ENCODE measurements at places on chromosomes 1 and 21.

- peak; percentile 52 for DNase-seq
These were observed 618 bp downstream of the CLCC1 start for GRCh38 chr1:108962681-108963051.

DNA sequence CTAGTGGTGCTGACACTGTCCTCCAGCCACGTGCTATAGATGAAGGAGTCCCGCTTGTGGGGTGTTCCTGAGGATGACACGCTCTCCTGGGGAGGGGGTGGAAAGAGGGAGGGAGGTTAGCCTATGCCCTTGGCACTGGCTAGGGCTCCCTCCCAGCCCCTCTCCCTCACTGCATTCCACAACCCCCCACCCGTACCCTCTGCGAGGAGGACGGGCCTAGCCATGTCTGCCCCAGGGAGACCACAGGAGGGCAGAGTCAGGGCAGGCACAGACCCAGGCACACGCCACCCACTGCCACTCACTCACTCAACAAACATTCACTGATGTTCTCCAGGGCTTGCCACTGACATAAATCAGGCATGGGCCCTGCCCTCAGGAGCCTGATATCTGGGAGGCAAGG lies 70.7 kb downstream of the RAP1GAP start:
- DNase-seq = no peak

DNA sequence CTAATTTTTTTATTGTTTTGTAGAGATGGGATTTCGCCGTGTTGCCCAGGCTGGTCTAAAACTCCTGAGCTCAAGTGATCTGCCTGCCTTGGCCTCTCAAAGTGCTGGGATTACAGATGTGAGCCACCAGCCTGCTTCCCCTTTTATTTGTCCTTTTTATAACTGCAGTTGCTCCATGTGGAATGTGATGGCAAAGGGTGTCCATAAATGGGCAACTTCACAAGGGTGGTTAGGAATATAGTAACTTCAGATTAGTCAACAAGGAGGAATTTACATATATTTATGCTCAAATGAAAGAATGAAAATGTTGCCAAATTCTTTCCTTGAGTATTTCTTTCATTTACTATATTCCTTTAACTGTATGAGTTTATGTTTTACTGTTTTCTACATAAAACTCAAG lies 182.9 kb downstream of the BACH1 start:
- no peak for DNase-seq

DNA sequence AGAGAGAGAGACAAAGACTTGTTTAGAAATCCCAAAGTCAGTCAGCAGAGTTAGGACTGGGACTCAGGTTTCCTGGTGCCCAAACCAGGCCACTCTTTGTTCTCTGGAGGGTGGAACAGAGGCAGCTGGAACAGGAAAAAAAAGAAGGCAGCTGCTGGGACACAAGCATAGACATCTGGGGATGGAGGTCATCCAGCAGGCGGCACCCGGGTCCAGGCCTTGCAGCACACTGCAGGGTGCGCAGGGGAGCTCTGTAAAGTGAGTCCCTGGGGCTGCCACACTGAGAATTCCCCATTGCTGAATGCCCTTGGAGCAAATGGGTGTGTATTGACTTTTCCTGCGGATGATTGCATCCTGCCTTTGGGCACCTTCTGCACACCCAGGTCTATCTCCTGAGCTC lies 222.9 kb upstream of the CSF3R start:
- DNase-seq = no peak

- no peak for DNase-seq
These were observed 277.1 kb upstream of the DUSP10 start for GRCh38 chr1:222019029-222019428.

GRCh38 chr21:15079269-15079668 lies 14.5 kb upstream of the NRIP1 start:
- no peak for DNase-seq

DNA sequence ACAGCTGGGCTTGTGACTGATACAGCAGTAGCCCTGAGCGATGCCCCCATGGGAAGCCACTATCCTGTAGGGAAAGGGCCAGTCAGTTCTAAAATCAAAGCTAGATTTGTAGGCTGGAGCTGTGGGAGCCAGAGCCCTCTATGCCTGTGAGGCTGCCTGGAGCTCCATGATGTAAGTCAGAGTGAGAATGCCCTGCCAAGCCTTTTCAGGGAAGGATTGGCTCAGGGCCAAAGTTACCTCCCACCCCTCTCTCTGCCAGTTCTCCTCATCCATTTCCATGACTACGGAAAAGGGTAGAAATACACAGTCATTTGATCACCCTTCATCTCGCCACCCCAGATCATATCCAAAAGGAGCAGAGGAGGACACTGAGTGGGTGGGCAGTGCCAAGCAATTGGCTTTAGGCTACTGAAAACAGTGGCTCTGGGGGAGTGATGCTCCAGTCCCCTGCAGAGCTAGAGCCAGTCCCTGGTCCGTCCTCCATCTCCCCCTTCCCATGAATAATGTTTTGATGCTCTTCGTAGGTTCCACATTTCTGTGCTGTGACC lies 59.5 kb upstream of the KCNA3 start:
- no peak for DNase-seq

GRCh38 chr1:94805912-94806311 lies 14.2 kb upstream of the SLC44A3 start:
- peak; percentile 45 for DNase-seq

DNA sequence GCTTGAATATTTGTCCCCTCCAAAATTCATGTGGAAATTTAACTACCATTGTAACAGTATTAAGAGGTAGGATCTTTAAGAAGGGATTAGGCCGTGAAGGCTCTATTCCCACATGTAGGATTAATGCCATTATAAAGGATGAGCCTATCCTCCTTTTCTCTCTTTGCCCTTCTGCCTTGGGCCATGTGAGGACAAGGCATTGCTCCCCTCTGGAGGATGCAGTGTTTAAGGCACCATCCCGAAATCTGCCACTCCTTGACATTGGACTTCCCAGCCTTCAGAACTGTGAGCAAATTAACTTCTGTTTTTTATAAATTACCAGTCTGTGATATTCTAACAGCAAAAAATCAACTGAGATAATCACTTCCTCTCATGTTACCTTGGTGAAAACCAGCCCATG lies 124.4 kb downstream of the TOMM20 start:
- DNase-seq = no peak

- DNase-seq = no peak
These were observed at the start of gene SERTAD4 for GRCh38 chr1:210232511-210233215. Gene SERTAD4, plus strand, starts transcription at chr1:210232796. Its CDS starts 5,165 bp downstream, at chr1:210237961.

DNA sequence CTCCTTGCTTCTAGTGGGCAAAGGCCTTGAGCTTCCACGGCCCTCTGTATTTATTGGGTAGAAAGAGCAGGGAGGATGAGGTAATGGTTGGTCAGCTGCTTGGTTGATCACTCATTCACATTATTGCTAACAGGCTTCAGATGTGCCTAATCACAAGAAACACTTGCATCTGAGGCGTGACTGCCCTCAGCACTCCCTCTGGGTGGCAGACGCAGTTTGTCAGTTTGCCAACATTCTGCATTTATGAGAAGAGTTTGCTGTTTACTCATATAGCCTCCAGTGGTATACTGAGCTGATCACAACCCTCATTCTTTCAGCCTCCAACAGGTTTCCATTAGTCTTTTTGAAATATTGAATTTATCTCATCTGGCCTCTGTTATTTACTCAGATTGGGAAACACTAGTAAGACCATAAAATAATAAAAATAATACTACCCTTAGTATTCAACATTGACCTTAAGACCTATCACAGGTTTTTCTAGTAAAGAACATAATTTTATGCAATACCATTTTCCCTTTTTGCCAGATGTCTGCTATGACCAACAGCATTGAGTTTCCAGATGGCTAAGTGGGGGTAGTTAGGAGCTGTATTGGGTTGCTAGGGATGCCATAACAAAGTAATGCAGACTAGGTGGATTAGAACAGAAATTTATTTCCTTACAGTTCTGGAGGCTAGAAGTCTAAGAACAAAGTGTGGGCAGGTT lies 53.3 kb downstream of the PTGFR start:
- no peak for DNase-seq

- DNase-seq = no peak
These were observed 43.0 kb upstream of the TARDBP start for GRCh38 chr1:10969267-10969970.

- DNase-seq = no peak
These were observed 121.2 kb upstream of the SLC44A3 start for GRCh38 chr1:94698759-94699502.

DNA sequence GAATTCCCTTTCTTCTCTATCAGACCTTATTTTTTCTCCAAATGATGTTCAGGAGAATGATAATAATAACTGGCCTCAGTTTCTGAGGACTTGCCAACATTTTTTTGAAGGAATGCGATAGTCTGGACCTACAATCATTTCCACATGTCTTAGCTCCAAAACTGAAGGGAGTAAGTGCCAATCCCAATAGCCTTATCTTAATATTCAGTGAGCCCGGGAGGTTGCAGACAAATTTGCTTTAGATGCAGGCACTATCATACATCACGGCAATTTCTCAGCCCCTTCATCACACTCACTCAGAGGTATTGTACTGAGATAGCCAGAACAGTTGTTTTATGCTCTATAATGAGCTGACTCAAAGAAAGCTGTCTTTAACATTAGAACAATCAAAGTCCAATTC lies 796.9 kb downstream of the ADGRL2 start:
- DNase-seq = no peak

GRCh38 chr1:23369335-23370013 lies at the start of gene ZNF436:
Gene ZNF436, minus strand, starts transcription at chr1:23369836. Its CDS starts 1,831 bp downstream, at chr1:23368005.
- DNase-seq = peak; percentile 53

DNA sequence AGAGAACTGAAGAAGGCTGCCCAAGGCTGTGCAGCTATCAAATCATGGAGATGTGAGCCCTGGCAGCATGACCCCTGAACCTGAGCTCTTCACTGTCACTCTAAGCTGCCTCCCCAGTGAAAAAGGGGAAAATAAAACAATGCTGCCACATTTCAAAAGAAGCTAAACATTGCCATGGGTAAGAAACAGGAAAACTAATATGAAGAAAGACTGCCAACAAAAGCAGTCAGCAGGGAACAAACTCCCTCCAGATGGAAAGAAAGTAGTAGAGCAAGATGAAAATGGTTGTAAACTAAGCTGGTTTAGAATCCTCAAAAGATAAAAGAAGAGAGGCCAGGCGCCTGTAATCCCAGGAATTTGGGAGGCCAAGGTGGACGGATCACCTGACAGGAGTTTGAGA lies 36.2 kb upstream of the CSF1 start:
- no peak for DNase-seq

- DNase-seq = no peak
These were observed 153.7 kb upstream of the ST6GALNAC5 start for GRCh38 chr1:76713535-76713934.

DNA sequence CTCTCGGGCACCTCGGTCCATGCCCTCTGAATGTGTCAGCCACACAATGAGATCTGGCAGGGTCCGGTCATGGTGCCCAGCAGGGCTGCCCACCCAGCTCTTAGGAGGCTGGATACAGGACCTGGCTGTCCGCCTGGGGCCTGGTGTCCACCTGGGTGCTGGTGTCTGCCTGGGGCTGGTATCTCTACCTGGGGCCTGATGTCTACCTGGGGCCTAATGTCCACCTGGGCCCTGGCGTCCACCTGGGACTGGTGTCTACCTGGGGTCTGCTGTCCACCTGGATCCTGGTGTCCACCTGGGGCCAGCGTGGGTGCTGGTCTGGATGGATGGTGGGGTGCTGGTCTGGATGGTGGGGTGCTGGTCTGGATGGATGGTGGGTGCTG lies 45.1 kb upstream of the ACTRT2 start:
- no peak for DNase-seq

DNA sequence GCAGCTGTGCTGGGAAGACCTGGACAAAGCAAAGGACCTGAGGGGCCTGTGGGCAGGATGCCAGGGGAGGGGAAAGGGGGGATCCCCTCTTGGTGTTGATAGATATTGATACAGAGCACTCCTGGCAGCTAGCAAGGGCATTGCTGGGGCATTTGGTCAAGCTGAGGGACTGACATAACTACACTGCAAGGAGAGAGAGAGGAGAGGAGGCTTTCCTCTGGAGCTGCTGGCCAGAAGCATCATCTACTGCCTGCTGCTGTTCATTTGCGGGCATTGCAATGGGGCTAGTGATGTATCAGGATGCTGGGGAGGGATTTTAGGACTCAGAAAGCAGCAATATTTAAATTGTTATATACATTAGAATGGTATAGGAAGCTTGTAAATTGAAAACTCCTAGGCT lies 142.0 kb downstream of the ZNF648 start:
- DNase-seq = no peak

- no peak for DNase-seq
These were observed 81.0 kb upstream of the KCNK2 start for GRCh38 chr1:215001419-215002021.

DNA sequence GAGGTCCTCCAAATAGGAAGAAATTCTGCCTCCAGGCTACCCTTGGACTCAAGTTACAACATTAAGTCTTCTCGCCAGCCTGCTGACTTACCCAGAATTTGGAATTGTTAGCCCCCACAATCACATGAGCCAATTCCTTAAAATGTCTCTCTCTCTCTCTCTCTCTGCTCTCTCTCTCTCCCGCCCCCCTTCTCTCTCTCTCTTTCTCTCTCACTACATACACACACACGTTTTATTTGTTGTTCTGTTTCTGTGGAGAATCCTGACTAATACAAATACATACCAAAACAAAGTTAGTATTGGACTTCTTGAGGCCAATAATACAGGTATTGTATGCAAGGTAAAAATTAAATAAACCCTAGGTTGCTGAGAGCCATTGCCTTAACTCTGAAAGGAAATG lies 72.1 kb downstream of the TNFSF18 start:
- DNase-seq = no peak

DNA sequence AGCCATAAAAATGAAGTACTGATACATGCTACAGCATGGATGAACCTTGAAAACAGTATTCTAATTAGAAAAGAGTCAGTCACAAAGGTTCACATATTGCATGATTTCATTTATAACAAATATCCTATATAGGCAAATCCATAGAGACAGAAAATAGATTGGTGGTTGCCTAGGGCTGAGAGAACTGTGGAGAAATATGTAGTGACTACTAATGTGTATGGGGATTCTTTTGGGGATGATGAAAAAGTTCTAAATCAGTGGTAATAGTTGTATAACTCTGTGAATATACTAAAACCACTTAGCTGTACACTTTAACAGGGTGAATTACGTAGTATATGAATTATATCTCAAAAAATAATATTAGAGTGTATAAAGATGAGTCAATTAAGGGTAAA lies 45.8 kb downstream of the RNF115 start:
- no peak for DNase-seq

GRCh38 chr1:79044974-79045650 lies 38.6 kb upstream of the ADGRL4 start:
- no peak for DNase-seq

DNA sequence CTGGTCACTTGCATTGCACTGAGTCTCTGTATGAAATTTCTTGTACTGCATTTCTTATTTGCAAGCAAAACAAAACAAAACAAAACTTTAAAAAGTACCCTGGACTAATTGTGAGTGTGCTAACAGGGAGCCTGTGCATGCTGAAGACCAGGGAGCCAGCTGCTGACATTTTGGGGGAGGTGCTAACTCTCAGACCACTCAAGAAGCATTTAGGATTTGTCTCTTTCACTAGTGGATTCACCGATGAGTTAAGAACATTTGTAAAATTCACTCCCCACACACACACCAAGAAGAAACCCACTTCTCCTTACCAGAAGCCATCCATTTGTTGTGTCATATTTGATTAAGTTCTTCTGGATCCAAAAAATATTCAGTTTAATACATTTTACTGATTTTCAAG lies 95.7 kb upstream of the C1orf105 start:
- no peak for DNase-seq

- DNase-seq = no peak
These were observed 8.3 kb downstream of the TGFBR3 start for GRCh38 chr1:91877574-91878208.

Measured in CD4-positive, alpha-beta T cell treated with Interleukin-17A for 4 hours (primary cell).